Stimulated activated CD8-positive, alpha-beta memory T cell treated with anti-CD3 and anti-CD28 coated beads, Interleukin-4, amount 100 ng/mL, for 24 hours (primary cell): ENCODE measurements at places on chromosomes 2 and 18.

- DNase-seq, result no peak
Observed at GRCh38 chr2:37769551-37769950, 98.1 kb upstream of the CDC42EP3 start.

- no peak for DNase-seq
Observed at GRCh38 chr18:60069145-60069544, 169.3 kb downstream of the PMAIP1 start.

DNA sequence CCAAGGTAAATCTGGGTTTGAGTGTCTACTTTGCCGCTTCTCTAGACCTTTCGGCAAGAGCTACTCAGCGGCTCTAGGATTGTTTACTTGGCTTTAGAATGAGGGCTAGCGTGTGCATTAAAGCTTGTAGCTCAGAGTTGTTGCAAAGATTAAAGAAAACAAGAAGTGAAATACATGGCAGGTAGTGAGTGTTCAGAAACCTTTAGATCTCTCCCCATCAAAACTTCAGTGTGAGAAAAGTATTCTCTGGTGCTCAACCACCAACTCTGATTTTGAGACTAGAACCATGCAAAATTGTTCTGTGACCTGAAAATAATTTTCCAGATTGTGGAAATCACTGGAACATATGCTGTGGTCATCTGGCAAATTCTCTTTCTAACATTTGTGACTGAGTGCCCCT is 512.0 kb downstream of the CMPK2 start:
- no peak for DNase-seq

- DNase-seq, result no peak
Observed at GRCh38 chr2:5121642-5122041, 570.5 kb upstream of the SOX11 start.

DNA sequence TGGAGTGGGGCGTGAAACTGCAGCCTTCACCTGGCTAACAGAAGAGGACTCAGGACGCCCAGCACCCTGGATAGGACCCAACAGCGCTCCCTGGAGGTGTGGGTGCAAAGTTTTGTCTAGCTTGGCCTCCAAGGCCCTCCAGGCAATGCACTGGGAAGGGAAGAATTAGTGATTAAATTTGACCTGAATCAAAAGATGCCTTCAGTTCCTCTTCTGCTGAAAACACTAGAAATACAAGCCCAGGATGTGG is 779 bp upstream of the TRIB2 start:
- peak; percentile 64 for DNase-seq

- DNase-seq, result no peak
Observed at GRCh38 chr2:130871843-130872740, 35.4 kb downstream of the ARHGEF4 start.

- no peak for DNase-seq
Observed at GRCh38 chr2:70659551-70659950, 105.9 kb upstream of the TGFA start.

DNA sequence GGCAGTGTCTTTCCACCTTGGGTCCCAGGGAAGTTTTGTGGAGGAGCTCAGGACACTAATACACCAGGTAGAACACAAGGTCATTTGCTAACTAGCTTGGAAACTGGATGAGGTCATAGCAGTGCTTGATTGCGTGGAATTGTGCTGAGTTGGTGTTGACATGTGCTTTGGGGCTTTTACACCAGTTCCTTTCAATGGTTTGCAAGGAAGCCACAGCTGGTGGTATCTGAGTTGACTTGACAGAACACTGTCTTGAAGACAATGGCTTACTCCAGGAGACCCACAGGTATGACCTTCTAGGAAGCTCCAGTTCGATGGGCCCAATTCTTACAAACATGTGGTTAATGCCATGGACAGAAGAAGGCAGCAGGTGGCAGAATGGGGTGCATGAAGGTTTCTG is 5.9 kb downstream of the CTLA4 start:
- DNase-seq, result no peak

- DNase-seq, result no peak
Observed at GRCh38 chr2:77207331-77207730, 314.8 kb downstream of the LRRTM4 start.

DNA sequence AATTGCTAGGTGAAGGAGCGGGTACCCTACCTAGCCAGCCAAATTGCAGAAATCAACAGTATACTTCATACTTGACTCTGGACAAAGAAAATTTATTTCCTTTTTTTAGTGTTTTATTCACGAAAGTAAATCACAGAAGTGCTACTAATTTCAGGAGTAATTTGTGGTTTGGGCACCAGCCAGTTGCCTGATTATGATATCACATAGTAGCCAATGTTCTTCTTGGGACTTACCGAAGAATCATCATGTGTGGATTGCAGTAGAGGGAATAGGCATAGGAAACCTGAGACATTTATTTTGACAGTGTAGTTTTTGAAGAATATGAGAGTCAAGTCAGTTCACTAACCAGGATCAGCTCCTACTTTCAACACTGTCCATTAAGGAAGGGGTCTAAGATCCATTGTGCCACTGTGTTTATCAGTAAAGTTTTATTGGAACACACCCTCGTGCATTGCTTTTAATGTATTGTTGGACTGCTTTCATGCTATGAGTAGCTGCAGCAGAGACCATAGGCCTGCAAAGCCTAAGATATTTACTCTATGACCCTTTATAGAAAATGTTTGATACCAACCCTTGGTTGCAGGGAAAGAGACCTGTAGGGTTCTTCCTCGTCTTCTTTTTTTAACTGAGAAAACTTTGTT is 32.1 kb downstream of the TNFRSF11A start:
- no peak for DNase-seq

DNA sequence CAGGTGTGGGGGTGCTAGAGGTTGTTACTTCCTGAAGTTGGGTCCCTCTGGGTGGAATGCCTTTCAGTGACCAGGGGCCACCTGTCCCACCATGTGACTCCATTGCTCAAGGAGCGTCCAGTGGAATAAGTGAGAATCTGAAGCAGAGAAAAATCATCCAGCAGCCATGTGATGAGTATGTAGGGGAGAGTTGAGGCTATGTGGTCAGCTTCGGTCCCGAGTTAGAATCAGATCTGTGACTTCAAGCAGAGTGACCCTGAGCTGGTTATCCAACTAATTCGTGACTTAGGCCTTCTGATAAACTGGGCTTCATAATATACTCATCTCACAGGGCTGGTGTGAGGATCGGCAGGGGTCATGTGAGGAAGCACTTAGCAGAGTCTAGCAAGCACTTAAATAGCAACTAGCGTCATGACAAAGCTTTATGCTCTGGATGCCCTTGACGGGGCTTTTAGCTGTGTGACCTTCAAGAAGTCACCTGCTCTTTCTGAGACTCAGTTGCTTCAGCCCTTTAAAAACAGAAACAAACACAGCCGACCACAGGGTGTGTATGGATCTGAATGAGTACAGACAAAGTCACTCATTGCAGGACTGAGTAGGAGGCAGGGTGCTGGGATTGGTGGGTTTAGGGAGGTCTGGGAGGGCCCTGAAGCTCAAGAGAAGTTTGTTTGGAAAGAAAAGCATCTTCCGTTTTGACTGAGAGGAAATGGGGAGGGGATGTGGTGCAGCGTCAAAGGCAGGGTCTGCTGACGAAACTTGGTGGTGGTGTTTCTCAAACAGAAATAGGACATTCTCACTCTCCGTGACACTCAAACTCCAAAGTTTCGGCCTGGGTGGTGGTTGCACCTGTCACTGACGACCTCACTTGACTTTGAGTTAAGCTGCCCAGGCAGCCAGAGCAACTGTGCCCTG is 264.0 kb upstream of the CXCR4 start:
- DNase-seq, result peak; percentile 53

DNA sequence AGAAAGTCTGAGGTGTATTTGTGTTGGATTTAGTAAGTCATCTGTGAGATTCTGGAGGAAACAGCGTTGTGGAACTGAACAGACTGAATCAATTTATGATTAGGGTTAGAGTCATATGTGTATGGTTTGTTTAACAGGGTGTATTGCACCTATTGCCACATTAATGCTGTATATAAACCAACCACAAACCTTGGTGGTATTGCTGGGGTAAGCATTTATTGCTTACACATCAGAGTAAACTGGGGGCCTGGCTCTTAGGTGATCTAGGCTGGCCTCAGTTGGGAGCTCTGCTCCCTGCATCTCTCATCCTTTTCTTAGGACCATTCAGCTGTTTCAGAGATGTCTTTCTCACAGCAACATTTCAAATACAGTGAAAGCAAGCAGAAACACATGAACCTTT is 59.7 kb upstream of the GRB14 start:
- no peak for DNase-seq

DNA sequence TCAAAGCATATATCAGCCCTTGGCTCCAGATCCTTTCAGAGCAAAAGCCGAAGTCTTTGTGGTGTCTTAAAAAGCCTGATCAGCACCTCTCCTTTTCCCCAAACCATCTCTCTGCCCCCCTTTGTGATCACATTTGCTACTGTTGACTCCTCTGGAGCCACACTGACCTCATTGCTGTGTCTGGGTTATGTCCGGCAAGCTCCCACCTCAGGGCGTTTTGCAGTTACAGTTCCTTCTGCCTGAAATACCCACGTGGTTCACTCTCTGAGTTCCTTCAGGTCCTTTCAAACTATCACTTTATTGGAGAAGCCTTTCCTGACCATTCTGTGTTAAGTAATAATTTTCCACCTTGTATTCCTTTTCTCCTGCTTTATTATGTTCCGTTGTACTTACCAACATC is 11.8 kb downstream of the C2orf69 start:
- DNase-seq, result no peak

DNA sequence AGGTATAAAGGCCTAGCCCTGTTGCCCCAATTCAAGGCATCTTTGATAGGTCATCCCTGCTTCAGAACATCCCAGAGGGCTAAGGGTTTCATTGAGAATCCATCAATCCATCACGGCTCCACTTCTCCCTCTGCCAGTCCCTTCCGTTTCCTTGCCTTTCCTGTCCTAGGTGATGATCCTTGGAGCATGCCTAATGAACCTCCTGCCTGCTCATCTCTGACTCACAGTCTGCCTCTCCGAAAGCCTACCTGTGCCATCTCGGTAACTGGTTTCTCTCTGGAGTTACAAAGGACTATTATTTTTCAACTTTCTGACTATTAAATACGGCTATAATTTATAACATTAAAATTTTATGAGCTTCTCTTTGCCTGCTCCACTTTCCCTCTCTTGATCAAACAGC is 36.7 kb upstream of the OSBPL6 start:
- DNase-seq, result no peak

- no peak for DNase-seq
Observed at GRCh38 chr2:74072565-74072964, 75.1 kb downstream of the BOLA3 start.

- no peak for DNase-seq
Observed at GRCh38 chr18:23213200-23213599, 77.9 kb downstream of the CABLES1 start.

GRCh38 chr2:150522269-150522668 is 34.8 kb upstream of the RND3 start:
- DNase-seq, result no peak

DNA sequence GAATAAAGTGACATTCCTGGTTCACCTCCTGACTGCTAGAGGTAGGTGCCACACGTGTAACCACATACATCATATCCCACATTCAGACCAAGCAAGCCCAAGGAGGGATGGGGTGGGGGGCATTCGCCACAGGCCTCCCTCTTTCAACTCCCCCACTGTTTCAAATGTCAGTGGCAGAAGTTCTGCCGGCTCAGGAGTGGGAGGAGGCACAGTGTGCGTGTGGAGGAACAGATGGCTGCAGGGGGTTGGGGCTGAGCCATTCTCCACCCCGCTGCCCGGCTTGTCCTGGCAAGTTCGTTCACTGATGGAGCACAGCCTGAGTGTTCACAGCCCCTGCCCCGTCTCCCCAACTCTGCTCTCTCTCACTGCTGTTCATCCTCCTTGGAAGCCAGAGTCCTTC is 75.4 kb upstream of the TANC1 start:
- DNase-seq, result no peak
